ENCODE measurements at places on chromosomes 12 and 14.

- DNase-seq, result no peak
Measured at GRCh38 chr14:96727491-96727890, 69.7 kb upstream of the VRK1 start.

DNA sequence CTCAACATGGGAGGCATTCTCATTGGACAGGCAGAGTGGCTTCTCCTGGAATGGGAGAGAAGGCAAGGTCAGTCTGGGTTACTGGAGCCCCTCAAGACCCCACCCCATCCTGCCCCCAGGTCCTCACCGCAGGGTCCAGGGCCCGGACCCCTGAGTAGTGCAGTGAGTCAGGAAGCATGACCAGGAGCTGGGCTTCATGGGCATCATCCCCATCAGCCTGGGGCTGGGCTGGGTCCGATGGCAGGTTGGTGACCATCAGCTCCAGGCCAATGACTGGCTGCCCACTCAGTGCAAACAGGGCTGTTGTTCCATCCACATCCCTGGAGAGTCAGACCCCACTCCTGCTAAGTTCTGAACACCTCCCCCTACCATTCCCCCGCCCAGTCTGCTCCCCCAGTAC lies 13.1 kb downstream of the ITGA7 start:
- DNase-seq, result no peak

- no peak for DNase-seq
Measured at GRCh38 chr14:34496679-34497513, 34.9 kb upstream of the SPTSSA start.

GRCh38 chr14:58812050-58812910 lies 174.5 kb downstream of the DACT1 start:
- DNase-seq, result no peak

- DNase-seq, result no peak
Measured at GRCh38 chr12:40947797-40948196, 240.3 kb upstream of the PDZRN4 start.

DNA sequence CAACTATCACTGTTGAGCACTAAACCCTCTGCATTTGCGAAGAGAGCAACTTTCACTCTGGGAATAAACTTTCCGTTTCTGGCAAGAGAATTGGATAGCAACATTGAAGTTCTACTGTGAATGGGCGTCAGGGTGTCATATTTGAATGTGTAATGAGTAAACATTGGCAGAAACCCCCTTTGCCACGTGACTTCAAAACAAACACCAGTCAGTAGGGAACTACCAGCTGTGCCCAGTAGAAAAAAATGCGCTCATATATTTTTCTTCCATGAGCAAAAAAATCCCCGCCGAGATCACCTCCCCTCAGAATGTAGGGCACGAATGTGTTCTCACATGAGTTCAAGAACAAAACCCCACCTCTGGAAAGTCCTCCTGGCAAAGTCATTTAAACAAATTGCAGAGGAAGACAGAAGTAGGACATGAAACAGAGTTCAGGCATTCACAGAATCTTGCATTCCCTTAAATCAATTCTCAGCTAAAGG lies 80.6 kb downstream of the BTG1 start:
- peak; percentile 74 for DNase-seq

DNA sequence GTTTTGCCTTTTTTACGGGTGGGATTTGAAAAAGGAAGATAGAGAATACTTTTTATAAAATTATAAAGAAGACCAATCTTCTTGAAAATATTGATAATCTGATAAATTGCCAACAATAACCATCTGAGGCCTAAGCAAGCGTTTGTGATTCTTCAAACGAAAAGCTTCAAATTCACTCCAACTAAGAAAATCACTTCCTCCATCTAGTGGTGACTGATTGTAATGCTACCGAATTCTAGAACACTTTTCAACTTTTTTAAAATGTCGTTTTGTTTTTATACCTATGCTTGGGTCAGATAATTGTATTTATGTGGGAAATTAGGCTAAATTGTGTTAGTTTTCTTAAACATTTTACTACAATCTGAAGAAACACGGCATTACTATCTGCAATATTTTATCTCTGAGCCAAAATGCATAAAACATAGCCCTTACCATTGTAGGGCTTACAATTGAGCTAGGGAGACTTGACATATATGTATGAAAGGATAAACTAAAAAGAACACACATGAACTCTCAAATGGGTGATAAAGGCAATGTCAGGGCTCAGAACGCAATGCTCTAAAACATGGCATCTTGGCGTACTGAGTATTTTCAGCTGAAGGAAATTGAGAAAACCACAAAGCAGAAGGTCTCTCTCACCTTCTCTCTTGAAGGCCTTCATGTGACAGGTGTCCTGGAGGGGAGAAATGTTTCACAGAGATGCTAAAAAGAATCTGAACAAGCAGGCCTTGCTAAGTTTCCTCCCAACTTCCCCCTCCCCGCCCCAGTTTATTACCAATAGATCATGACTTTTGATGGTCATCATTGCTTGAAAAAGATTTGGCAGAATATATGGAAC lies 36.8 kb upstream of the G2E3 start:
- peak; percentile 55 for DNase-seq

DNA sequence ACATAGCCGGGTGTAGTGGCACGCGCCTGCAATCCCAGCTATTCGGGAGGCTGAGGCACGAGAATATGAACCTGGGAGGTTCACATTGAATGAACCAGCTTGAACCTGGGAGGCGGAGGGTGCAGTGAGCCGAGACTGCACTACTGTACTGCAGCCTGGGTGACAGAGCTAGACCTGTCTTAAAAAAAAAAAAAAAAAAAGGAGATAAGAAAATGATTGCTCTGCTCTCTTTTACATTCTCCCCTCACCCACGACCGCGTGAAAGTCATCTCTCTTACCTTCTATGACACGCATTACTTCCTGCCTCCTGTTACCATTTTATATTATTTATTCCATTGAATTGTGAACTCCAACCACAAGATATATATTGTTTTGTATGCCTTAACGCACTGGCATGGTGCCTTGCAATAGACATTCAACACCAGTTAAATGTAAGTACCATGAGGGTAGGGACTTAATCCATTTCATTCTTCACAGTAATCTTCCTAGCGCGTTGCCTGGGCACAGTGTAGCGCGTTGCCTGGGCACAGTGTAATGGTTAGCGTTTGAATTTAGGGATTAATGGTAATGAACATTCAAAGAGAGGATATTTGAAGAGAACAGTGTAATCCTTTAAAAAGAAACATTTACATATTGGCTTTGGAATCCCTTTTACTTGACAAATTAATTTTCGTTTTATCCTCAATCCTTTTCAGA lies 2.7 kb downstream of the RAP1B start:
- DNase-seq, result peak; percentile 56

- no peak for DNase-seq
Measured at GRCh38 chr12:49887091-49887490, 16.6 kb downstream of the FAIM2 start.

DNA sequence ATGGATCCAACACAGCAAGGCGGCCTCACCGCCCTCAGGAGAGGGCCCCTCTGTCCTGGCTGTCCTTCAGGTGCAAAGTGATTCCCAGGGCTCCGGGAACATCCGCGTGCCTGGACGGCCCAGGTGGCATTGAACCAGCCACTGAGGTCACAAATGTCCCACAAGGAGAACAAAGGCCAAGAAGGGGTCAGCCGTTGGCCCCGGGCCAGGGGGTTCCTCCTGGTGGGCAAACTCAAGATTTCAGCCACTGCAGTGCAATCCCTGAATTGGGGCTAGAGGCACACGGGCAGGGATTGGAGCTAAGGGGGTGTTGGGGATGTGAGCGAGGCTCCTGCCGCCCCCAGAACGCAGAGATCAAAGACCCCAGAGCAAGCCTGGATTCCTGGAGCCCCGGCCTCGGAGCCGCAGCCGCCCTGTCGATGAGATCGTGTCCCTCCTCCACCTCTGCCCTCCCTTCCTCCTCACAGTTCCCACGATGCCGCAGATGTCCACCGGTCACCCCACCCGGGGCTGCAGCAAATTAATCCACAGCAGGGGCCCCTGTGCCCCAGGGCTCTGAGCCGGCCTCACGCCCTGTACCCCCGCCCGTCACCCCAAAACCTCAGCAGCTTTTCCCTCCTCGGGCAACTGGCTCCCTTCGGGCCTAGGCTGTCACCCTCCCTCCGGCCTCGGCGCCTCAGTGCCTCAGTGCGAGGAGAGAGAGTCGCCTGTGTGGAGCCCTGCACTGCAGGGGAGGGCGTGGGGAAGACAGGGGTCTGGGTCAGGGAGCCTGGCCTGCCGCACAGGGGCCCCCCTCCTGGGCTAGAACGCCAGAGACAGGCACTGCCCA lies 56.7 kb upstream of the GALNT9 start:
- DNase-seq, result no peak

- no peak for DNase-seq
Measured at GRCh38 chr12:43103866-43104265, 448.1 kb downstream of the ADAMTS20 start.

GRCh38 chr14:61453103-61453767 lies 131.9 kb downstream of the PRKCH start:
- no peak for DNase-seq

- no peak for DNase-seq
Measured at GRCh38 chr14:81605660-81606059, 72.0 kb upstream of the SEL1L start.
